ENCODE measurements at places on chromosomes 2 and 18.

- no peak for DNase-seq
Measured at GRCh38 chr18:79723036-79723435, 43.4 kb downstream of the CTDP1 start.

DNA sequence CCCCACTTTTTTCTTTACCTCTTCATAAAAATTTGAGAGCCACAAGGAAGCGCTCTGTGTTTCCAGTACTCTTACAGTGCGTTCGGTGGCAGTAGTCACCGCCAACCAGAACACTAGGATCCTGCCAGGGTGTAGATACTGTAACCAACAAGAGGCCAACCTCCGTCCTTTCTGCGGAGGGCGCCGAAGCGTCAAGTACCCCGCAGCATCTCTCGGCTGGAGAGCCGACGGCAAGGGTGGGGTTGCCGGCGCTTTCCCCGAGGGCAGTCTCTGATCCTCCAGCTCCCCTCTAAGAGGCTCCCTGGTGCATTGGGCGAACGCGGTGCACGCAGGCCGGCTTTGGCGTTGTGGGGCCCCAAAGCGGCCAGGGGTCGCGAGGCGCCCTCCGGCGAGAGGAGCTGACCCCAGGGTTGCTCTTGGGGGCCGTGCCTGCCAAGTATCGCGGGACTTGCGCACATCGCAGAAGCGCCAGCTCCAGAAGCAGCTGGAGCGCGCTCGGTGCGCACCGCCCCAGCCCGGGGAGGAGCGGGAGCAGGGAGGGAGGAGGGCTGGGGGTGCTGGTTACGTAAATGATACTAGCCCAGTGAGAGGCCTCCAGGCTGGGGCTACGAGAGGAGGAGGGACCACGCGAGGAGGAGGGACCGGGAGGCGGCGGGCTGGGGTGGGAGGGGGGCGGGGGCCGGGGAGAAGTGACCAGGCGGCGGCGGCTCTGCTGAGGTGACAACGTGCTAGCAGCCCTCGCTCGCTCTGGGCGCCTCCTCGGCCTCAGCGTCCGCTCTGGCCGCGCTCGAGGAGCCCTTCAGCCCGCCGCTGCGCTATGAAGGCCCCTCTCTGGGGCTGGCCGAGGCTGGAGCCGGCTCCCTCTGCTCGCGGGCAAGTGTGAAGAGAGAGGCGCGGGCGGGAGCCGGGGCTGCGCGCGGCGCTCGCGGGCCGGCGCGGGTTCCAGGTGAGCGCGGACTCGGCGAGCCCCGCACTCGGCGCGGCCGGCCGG, at the start of gene GALNT13:
GALNT13 (plus strand) TSS at position 692 of the 991 bp plus-strand sequence.
- peak; percentile 75 for DNase-seq

DNA sequence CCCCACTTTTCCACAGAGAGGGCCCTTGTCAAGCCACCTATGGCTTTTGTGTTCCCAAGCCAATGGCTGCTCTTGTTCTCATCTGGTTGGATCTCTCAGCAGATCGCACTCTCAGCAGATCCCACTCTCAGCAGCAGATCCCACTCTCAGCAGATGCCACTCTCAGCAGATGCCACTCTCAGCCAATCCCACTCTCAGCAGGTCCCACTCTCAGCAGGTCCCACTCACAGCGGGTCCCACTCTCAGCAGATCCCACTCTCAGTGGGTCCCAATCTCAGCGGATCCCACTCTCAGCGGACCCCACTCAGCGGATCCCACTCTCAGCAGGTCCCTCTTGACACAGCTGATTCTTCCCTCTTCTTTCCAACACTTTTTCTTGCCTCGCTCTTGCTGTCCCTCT, 59.3 kb upstream of the MGAT4A start:
- DNase-seq = no peak

DNA sequence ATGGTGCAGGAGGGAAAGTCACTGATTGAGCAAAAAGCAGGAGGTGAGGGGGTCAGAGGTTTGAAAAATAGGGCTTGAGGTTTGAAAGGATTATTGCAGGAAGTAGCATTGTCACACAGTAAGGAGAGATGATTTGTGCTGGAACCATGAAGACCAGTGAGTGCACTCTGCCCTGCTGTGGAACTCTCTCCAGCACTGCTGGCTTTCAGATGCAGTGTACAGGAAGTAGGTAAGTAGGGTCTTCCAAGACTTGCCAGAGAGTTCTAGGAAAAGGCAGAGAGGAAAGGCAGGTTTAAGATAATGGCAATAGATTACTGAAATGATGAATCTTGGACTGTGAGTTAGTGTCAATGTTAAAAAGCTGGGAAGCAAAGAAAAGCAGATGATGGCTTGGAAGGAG, 11.2 kb downstream of the SP110 start:
- DNase-seq = no peak

DNA sequence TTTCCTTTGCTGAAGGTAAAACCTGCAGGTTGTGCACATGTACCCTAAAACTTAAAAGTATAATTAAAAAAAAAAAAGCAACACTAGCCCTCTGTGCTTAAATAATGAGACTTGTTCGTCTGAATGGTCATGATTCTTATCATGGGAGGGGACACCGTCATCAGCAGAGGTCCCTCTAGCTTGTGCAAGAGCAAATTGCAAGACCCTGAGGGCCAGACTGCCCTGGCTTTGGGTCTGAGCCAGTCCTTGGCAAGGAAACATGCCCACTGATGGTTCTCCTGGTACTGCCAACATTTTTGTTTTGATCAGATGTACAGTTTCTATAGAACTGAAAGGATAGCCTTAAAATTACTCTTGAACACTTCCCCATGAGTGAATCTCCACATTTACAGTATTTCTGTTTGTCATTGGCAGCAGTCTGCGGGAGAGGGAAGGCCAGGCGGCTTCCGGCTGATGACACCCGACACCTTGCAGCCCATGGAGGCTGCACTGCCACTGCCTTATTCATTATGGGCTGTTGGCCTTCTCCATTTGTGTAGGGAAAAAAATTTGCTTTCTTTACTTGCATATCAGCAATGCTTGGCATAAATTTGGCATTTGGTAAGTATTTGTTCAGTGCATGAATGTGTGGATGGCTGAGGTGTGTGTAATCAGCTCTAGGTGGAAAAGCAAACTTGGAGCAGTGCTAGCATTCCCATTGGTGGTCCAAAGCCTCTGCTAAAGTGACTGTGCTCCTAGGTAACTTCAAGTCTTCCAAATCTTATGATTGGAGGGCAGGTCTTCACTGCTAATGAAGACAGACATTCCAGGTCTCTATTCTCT, 161.6 kb upstream of the ALKAL2 start:
- no peak for DNase-seq
